Natural killer cell (primary cell): ENCODE measurements at places on chromosomes 4 and X.

GRCh38 chrX:111131572-111131971, 35.6 kb downstream of the PAK3 start:
- no peak for DNase-seq

DNA sequence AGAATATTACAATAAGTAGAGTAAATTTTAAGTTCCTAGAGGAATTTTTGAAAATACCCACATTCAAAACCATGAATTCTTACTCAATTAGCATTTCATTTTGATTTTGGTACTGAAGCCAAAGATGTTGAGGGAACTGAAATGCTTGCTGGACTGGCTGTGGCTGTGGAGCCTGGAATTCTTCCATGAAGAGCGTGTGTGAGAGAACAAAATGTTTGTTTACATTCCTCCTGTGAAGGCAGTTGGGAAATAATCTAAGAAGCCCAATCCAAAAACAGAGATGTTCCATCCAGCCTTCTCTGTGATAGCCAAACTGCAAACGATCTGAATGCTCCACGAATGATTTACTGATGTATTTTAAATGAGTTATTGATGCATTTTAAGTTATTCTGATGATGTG, 3.8 kb upstream of the ADH1B start:
- no peak for DNase-seq

- no peak for DNase-seq
These were observed 2.2 kb upstream of the SLC38A5 start for GRCh38 chrX:48472225-48472624.

- DNase-seq, result no peak
These were observed 347.7 kb downstream of the HS3ST1 start for GRCh38 chr4:11081006-11081405.
